Hypothalamus (tissue), 51 donors: ENCODE measurements at places on chromosomes 11 and 22.

DNA sequence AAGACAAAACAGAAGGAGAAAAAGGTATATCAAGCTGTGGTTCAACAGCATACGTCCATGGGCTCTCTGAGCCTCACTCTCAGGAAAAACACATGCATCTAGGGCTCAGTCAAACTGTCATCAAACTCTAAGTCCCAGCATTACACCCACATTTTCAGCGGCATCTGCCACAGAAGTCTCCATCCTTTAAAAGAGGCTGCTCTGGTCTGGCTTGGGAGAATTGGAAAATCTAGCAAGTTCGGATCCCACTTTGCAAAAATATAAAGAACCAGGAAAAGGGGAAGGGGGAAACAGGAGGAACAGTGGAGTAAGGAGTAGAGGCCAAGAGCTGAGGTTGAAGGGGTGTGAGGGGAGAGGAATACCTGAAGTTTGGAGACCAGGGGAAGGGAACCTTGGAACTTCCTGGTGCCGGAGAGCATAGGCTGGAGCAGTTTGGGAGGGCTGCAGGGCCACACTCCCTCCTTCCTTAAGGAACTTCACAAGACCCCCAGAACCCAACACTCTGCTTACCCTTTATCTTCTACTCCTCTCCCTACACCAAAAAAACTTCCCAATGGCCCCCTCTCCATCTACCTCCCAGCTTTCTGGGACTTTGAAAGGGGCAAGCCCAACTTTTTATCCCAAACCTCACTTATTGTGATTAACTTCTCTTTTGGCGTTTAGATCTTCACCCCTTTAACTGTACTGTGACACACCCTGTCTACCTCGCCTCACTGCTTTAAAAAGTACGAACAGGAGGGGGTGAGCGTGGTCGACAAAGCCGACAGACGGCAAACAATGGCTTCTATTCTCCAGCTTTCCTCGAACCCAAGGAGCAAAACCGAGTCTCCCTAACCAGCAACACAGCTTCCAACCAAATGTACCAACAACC is 4.0 kb downstream of the PAX6 start:
- DNase-seq = no peak

GRCh38 chr22:44702479-44703198 is 635 bp downstream of the PRR5 start:
- no peak for DNase-seq

GRCh38 chr11:9619004-9619403 is 44.9 kb upstream of the SWAP70 start:
- no peak for DNase-seq

GRCh38 chr11:58067685-58068084 is 36.9 kb downstream of the OR6Q1 start:
- no peak for DNase-seq

- no peak for DNase-seq
Measured at GRCh38 chr11:119373059-119373920, 8.2 kb downstream of the USP2 start.

- no peak for DNase-seq
Measured at GRCh38 chr22:49787861-49788260, 39.8 kb downstream of the BRD1 start.

GRCh38 chr22:42317008-42317407 is 46.6 kb upstream of the TCF20 start:
- no peak for DNase-seq

- no peak for DNase-seq
Measured at GRCh38 chr22:45239681-45240051, 1.0 kb downstream of the KIAA0930 start.

DNA sequence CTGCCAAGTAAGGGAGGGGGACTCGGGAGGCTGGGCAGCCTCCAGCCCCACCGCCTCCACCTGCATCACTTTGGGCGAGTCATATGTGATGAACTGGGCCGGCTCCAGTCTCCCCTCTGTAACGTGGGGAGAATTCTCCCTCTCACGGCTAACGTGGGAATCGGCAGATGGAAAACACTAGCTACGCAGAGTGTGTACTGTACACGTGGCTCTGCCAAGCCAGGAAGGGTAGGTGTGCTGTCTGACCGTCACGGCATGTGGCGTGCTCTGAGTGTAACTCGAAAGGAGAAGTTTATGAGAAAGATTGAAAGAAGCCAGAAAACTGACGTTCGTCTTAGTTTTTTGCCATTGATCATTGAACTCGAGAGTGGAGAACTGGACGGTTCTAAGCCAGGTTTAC is 13.7 kb downstream of the TRMU start:
- no peak for DNase-seq

- no peak for DNase-seq
Measured at GRCh38 chr11:103904324-103904667, 132.1 kb upstream of the DDI1 start.

DNA sequence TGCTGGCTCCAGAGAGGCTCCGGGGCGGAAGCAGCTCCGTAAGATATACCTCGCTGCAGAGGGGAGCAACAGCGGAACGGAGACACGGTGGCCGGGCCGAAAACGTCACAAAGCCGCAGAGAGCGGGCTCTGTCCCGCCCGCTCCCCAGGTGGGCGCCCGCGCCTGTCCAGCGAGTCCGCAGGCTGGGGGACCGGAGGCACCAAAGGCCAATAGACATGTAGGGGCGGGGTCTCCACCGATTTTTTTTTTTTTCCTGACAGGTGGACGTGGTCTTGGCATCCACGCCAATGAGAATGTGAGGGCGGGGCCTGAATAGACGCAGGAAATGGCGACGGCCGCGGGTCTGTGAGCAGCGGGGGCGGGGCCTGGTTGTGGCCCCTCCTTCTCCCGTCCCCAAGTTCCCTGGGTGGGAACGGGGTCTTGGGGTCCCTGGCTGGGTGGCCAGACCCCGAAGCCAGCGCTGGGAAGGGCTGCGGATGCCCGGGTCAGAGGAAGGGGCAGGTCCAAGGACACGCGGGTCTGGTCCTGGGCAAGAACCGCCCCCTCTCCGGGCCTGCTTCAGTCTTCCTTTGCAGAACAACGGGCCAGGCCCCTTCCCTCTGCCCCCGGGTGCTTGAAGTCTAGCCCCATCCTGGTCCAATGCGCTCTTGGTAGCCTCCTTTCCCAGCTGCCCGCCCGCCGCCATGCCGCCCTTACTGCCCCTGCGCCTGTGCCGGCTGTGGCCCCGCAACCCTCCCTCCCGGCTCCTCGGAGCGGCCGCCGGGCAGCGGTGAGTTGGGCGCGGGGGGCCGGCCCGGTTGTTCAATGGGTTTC is at the start of gene DNAJC4:
DNAJC4 (plus strand) TSS at position 378 of the 814 bp plus-strand sequence; CDS start at position 685, 307 bp downstream.
- peak; percentile 92 for DNase-seq
